ENCODE measurements at places on chromosomes 16 and 17.
A peak's percentile ranks its signal among the peaks of the same experiment; 100 is the strongest.

DNA sequence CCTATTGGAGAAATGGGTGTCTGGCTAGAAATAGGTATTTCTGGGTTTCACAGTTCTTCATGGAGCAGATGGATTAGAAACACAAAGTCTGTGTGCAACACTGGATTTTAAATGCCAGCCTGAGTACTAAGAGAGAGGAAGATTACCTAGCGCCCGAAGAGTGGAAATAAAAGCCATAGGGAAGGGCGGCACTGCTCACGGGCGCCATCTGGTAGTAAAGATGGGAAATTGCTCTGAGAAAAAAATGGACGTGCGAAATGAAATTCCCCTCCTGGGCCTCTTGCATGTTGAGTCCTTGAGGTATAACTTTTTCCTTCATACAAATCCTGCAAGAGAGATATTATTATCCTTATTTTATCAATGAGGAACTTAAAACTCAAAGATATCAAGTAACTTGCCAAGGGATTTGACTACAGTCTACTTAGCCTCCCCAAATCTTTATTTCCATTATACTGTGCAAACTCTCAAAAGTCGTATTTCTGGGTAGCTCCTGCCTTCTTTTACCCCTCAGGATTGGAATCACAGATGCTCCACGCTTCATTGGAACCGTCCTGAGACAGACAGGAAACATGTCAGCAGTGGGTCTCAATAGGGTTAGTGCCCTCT lies 72.8 kb downstream of the MMD start:
- DNase-seq, result peak; percentile 48

DNA sequence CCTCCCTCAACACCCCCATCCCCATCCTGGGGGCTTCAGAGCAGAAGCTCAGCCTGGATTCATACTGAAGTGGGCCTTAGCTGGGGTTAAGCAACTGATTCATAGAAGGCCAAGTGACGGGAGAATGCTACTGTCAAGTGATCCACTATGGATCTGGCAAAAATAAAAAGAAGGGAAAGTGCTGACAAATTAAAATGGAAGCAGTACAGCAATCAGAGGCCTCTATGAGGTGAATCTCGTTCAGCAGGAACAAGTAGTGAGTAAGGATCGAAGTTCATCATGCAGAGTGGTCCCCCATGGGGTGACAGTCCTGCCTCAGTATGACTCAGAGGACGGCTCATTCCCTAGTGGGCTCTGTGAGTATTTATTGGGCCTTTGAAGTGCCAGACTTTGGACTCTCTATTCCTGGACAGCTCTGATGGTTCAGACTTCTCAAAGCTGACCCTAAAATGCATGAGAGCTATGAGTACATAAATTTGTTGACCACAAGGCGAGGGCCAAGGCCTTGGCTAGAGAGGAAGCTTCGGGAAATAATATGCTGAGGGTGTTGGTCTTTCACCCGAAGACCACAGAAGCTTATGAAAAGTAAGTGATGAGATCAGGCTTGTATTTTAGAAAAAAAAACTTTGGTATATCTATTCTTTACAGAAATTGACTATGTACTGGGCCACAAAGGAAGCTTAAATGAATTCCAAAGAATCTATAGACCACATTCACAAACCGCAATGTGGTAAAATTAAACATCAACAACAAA lies 5.3 kb upstream of the NSMCE1 start:
- DNase-seq, result no peak

DNA sequence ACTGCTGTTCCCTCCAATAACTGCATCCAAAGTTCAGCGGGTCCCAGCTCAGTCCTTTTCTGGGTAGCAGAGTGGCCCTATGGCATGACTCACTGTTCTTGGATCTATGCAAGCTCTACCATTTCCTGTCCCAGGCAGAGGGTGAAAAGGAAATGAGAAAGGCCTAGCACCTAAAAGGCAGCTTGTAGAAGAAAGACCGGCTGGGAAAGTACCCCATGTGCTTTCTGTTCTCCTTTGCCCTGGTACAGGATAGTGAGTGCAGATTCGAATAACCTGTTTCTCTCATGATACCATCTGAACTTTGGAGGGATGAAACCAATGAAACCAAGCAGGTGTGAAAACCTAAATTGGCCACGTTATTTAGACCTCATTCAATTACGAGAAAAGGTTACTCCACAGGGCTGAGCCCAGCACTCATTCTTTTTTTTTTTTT lies 12.7 kb upstream of the HASPIN start:
- no peak for DNase-seq

DNA sequence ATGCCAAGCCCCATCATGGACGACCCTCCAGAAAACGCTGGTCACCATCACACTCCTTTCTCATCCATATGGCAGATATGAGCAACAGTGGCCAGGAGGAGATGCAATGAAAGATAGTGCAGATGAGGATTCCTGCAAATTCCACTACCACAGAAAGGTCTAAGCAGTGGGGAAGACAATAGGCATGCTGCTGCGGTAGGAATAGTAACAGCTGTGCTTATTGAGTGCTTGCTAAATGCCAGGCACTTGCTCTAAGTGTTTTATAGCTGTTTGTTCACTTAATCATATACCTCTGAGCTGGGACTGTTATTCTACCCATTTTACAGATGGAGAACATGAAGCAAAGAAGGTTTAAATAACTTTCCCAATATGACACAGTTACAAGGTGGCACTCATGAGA lies 46.6 kb upstream of the AKAP1 start:
- no peak for DNase-seq

DNA sequence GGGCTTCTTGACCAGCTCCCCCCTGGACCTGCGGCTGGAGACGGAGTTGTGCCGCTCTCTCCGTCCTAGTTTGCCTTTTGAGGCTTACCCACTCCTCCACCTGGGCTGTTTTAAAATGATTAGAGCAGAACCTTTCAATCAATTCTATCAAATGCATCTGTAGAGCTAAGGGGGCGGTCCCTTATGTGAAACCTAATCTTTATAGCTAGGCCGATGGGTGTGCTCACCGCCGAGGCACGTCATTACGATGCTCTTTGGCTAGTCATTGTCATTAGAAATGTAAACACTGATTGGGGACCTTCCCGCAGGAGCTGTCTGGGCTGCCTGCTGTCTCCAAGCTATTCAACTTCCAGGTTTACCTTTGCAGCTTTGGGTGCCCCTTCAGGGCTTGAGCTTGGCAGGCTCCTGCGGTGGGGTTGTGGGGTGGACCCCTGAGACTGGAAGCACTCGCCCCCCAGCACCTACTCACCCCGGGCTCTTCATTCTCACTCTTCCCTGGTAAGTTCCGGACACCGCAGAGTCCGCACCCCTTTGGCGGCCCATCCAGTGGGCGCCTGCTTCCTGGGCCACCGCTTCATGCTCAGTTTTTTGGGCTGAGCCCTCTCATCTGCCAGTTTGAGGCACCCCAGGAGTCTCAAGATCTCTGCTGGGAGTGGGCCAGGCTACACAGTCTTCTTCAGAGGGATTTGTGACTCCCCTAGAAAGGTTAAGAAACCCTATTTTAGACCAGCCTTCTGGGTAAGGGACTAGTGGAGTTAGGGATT lies 20.9 kb upstream of the IL17C start:
- DNase-seq, result no peak

DNA sequence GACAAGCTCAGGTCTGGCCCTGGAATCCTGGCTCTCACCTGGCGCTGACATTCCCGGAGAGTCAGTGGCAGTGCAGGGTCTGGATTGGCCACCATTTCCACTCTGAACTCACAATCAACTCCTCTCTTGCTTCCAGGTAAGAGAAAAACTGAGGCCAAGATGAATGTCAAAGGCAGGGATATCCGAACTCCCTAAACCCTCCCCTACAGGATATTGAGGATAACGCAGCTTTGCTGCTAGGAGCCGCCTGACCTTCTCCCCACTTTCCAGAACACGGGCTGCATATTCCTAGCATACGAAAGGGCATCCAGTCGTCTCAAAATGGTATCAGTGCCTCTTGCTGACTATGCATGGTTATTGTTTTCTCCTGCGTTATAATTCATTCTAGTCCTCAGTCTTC lies 473.4 kb downstream of the SOX9 start:
- no peak for DNase-seq

GRCh38 chr16:64250866-64251265 lies 871.0 kb downstream of the CDH11 start:
- DNase-seq, result no peak

GRCh38 chr16:58638148-58639036 lies 8.8 kb upstream of the CNOT1 start:
- DNase-seq, result peak; percentile 82

DNA sequence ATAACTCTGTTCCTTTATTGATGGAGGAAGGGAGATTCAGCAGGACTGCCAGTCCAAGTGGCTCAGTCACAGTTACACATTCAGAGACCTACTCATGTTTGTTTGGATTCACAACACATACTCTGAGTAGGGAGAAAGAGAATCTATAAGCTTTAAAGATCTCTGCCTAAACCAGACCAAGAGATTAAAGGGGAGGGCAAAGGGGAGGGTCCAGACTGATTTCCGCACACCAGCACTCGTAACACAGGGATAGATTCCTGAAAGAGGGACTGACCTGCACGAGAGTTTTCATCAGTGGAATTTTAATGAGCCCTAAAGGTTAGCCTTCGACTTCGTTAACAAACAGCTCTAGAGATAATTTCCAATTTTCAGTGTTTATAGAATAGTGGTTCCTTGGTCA lies 71.7 kb upstream of the PMFBP1 start:
- no peak for DNase-seq

- DNase-seq, result no peak
Measured at GRCh38 chr17:63519116-63519881, 3.9 kb upstream of the KCNH6 start.

DNA sequence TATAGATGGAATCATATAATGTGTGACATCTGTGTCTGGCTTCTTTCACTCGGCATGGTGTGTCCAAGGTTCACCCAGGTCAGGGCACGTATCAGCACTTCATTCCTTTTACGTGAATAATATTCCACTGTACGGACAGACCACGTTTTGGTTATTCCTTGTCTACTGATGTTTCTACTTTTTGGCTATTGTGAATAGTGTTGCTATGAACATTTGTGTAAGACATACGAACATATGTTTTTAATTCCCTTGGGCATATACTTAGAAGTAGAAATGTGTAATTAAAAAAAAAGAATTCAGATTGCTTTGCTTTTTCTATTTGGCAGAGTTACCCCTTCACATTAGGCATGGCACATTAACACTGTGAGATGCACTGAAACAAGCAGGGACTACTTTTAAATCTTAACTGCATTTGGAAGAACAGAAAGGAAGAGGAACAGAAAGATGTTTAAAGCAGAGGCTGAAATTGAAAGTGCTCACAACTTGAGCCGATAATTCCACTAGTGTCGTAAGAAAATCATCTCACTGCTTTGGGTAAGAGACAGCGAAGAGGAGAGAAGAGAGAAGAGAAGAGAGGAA lies 105.3 kb downstream of the VPS53 start:
- no peak for DNase-seq

DNA sequence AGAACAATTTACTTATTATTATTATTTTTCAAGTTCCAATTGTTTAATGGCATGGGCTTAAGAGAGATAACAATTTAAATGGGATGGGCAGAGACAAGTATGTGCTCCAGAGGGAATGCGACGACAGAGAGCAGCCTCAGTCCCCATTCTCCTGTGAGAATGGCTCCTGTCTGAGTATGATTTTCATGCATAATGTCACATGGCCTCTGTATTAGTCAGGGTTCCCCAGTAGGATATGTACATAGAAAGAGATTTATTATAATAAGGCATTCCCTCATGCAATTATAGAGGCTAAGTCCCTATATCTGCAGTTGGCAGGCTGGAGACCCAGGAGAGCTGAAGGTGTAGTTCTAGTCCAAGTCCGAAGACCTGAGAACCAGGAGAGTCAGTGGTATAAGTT lies 22.9 kb upstream of the NKD1 start:
- no peak for DNase-seq

DNA sequence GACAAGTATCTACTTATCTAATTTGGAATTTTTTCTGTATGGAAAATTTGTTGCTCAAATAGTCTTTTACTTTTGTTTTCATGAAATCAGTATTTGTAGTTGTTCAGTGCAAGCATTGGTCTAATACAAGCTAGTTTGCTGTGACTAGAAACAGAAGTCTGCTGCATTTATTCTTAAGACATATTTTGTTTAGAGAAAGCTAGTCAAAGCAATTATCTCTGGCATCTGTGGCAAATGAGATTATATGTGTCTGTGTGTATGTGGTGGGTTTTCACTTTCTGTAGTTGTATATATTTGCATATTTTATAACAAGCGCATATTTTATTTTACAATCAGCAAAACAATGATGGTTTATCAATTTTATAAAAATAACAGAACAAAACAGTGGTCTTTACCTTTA lies 96.0 kb upstream of the SIAH1 start:
- no peak for DNase-seq

DNA sequence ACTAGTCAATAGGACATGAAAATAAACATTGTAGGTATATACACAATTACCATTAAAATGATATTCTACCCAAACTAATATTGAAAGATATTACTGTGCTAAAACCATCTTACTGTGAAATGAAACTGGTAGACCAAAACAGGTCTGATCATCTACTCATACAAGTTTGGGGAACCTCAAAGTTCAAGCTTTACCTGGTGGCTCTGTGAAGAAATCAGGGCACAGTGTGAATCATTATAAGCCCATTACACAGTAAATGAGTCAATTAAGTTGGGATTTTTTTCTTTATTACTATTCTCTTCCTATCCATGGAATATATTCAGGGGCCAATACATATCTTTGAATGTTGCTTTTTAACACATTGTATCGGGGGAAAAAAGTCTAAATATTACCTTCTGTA lies 57.1 kb downstream of the HELZ start:
- no peak for DNase-seq

- DNase-seq, result no peak
Measured at GRCh38 chr17:34195987-34196386, 59.1 kb upstream of the CCL2 start.

DNA sequence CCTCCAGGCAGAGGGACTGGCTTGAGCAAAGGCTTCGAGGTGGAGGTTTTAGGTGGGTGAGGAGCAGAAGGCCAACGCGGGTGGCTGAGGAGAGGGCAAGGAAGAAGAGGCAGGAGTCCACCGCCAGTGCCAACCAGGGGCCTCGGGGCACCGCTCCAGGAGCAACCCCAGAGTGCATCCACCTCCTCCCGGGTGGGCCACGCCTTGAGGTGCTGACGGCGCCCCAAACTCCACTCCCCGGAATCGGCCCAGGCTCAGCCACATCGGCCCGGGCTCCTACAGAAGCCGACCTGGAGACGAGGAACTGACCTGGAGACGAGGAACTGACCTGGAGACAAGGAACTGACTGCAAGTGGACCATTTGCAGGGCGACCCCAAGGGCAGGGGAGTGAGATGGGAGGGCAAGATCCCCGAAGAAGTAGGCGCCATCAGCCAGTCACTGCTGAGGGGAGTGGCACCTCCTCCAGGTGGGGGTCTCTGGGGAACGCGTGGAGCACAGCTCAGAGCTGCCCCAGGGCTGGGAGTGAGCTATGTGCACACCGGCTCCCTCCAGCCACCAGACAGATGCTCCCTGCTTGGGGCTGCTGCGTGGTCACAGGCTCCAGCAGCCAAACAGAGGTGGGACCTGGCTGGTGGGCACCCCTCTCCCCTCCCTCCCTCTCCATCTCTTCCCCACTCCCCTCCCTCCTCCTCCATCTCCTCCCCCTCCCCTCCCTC lies 29.2 kb upstream of the CBFA2T3 start:
- no peak for DNase-seq

GRCh38 chr17:55421179-55421934 lies at the start of gene MMD:
TSS of gene MMD (minus strand) at chr17:55421835. CDS start at chr17:55421695, 140 bp downstream.
- DNase-seq, result peak; percentile 33

- DNase-seq, result no peak
Measured at GRCh38 chr17:63987221-63988126, 10.7 kb upstream of the PRR29 start.
